Immature natural killer cell (primary cell): ENCODE measurements at places on chromosomes 6 and 20. TPM values are rescaled to one million over a fixed set of nuclear protein-coding genes. Genes with fewer than 3 reads are reported as not detected.
A peak's percentile ranks its signal among the peaks of the same experiment; 100 is the strongest.

Gene OR2H2
- polyA plus RNA-seq, result not detected

DNA sequence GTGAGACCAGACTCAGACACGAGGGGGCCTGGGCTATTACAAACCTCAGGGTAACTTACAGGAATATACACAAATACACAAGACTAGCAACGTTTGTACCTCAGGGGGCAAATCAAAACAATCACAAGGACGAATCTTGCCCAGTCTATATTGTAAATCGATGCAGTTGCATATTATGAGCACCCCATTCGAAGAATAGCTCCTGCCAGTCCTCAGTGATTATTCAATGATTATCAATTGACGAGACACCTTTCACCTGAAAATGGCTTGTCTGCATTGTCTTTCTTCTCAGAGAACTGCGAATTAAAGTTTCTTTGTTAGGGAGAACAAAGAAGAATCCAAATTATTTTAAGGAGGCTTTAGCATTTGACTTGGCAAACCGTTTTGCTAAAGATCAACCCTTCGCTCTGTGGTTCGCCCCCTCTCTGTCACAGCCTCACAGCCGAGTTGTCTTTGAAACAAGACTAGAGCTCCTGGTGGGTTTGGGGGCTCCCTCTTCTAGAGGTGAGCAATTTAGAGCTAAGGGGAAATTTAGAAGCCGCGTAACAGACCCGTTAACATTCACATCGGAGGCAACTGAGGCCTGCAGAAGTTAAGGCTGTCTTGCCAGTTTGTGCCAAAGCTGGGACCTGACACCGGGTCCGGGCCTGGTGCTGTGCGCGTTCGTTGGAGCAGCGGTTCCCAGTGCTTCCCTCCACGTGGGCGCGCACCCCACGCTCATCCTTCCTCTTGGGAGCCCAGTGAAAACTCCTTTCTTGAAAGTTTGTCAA is 24.9 kb upstream of the MAP3K7 start:
- H3K36me3 ChIP-seq, result peaks cover 4% of the 10 kb centered on the region
- H3K27ac ChIP-seq, result no peak overlapping the region
- DNase-seq, result no peak
- peaks cover 8% of the 10 kb centered on the region for H3K27me3 ChIP-seq
- peak overlapping the region; percentile 50 for H3K4me3 ChIP-seq

GRCh38 chr20:54115172-54115854 is 44.9 kb upstream of the BCAS1 start:
- no peak overlapping the region for H3K4me3 ChIP-seq
- no peaks in the 10 kb centered on the region for H3K4me1 ChIP-seq
- no peaks in the 10 kb centered on the region for H3K27me3 ChIP-seq
- DNase-seq, result no peak

GRCh38 chr6:158353883-158354877 is 41.9 kb downstream of the TULP4 start:
- H3K4me1 ChIP-seq, result peaks cover 21% of the 10 kb centered on the region
- H3K27me3 ChIP-seq, result no peaks in the 10 kb centered on the region
- H3K4me3 ChIP-seq, result no peak overlapping the region
- no peak for DNase-seq

DNA sequence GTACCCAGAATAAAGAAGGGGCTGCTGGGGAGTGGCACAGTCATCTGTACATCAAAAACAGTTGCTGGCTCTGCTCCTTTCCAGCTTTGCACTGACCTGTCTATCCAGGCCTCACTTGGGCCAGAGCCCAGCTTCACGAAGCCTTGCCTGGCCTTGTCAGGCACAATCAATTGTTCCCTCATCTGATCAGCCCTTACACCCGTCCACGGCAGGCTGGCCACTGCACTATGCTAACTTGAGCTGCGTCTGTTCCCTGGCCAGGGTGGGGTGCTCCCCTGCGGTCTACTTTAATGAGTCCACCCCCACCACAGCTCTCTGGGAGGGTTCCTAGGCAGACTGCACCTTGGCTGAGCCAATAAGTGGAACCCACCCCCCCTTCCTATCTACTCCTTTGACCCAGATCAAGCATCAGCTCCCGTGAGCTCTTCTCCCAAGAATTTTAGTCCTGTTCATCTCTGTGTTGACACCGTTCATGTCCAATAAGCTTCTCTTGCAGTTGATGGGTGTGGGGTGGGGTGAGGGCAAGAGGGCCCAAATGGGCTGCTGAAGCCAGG is 74.3 kb upstream of the MLN start:
- no peak overlapping the region for H3K4me3 ChIP-seq
- no peaks in the 10 kb centered on the region for H3K36me3 ChIP-seq
- no peaks in the 10 kb centered on the region for H3K4me1 ChIP-seq
- H3K27ac ChIP-seq, result no peak overlapping the region
- H3K27me3 ChIP-seq, result peaks cover 13% of the 10 kb centered on the region

DNA sequence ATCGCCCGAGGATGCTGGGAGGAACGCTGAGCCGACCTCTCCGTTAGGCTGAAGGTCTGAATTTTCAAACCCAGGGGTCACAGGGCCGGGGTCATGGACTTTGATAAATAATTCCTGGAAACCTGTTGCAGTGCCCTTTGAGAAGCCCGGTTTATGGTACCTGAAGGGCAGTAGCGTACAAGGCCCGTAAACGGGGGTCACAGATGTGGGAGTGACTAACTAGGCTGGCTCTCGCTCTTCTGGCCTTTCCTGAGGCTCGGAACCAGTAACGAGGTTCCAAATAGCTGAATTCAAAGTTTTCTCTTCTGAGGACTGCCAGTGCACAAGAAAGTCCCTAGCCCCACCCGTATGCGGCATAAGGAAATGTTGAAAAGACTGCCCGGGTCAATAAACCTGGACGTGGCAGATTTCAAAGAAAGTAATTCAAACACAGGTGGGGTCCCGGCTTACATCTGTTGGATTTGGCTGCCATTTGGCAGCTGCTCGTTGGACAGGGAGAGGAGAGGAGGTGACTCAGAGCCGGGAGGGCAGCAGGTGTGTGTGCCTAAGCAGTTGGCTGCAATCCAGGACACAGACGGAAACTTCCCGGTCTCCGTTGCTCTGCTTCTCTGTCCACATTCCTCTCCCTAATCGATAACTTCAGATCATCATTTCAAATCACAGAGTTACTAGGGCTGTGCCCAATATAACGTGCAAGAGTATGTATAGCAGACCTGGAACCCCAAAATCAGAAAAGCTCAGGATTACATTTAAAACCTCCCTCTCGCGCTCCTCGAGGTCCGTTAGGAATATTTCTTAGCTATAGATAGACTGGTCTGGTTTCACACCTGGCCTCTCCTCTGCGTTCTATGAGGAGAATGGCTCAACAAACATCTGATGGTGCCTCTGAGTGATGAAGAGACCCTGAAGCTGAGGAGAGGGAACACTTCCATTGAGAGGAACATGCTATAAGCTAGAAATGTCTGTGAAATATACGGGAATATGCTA is 765 bp upstream of the GMDS start:
- peaks cover 10% of the 10 kb centered on the region for H3K27me3 ChIP-seq
- H3K36me3 ChIP-seq, result peaks cover 16% of the 10 kb centered on the region
- DNase-seq, result peak; percentile 45
- peak overlapping the region; percentile 97 for H3K27ac ChIP-seq
- peaks cover 50% of the 10 kb centered on the region for H3K4me1 ChIP-seq
